ENCODE measurements at places on chromosomes 1 and 21.

DNA sequence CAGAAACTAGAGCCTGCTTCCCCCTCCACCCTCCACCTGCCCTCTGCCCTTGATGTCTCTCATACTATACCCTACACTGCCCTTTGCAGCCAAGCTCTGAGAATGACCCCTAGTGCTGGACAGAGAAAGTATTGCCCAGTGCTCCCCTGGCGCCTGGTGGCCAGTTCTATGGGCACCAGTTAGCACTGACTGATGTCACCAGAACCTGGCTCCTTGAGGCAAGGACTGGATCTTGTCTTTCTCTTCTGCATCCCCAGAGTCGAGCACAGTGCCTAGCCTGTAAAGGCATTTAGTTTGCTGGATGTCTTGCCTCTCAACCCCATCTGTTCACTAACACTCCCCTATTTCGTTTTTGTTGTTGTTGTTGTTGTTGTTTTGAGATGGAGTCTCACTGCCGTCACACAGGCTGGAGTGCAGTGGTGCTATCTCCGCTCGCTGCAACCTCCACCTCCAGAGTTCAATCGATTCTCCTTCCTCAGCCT, 5.9 kb downstream of the PHLDA3 start:
- DNase-seq = no peak

DNA sequence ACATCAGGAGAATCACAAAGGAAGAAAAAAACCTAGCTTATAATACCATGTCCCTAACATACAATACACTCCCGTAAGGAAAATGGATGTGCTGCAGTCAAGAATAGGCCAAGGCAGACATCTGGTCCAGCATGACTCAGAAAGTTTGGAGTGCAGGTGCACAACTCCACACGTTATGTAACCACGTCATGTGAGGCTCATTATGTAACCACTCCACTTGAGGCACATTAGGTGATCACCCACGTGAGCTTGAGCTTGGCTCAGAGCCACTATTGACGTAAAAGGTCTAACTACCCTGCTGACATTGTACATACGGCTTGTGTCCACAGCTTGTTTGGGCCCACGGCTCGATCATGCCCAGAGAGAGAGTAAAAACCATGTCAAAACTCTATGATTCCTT, 99.8 kb upstream of the C1orf21 start:
- no peak for DNase-seq

- no peak for DNase-seq
These were observed 17.8 kb upstream of the EPHA2 start for GRCh38 chr1:16173447-16174260.

- DNase-seq = no peak
These were observed 35.5 kb downstream of the ITGB3BP start for GRCh38 chr1:63487336-63488065.

- no peak for DNase-seq
These were observed 188.3 kb downstream of the FGGY start for GRCh38 chr1:59485171-59485570.

Measured in activated naive CD4-positive, alpha-beta T cell (primary cell).